ENCODE measurements at places on chromosomes 1 and 21. TPM values are rescaled to one million over a fixed set of nuclear protein-coding genes. Genes with fewer than 3 reads are reported as not detected.

Gene KRTAP11-1
- not detected for total RNA-seq

Gene TMOD4
- 0.49 TPM for total RNA-seq

Gene PRELP
- not detected for total RNA-seq

Gene SYDE2
- total RNA-seq: 0.49 TPM

Gene VASH2
- total RNA-seq: not detected

Gene SPATA45
- total RNA-seq: not detected

All from bladder microvascular endothelial cell (primary cell).